Stimulated activated CD4-positive, alpha-beta T cell treated with anti-CD3 and anti-CD28 coated beads, TNF-alpha, amount 100 ng/mL, for 4 hours (primary cell): ENCODE measurements at places on chromosomes 11 and 22.

GRCh38 chr22:44597616-44598015 is 99.6 kb upstream of the RTL6 start:
- no peak for DNase-seq

- no peak for DNase-seq
Observed at GRCh38 chr11:123477205-123477907, 47.3 kb downstream of the GRAMD1B start.

GRCh38 chr22:42692239-42693054 is 28.2 kb downstream of the A4GALT start:
- DNase-seq: no peak

DNA sequence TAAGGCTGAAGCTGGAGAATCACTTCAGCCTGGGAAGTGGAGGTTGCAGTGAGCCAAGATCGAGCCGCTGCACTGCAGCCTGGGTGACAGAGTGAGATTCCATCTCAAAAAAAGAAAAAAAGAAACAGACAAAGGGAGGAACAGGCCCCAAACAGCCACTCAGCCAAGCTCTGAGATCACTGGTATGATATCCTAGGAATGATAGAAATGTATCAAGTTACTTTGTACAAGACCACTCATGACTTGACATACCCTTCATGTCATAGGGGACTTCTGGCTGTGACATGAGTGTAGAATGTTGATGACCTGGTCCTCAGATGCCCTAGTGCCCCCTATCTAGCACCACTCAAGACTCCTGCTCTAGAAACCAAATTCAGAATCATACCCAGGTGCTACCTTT is 216.5 kb downstream of the NAV2 start:
- no peak for DNase-seq

DNA sequence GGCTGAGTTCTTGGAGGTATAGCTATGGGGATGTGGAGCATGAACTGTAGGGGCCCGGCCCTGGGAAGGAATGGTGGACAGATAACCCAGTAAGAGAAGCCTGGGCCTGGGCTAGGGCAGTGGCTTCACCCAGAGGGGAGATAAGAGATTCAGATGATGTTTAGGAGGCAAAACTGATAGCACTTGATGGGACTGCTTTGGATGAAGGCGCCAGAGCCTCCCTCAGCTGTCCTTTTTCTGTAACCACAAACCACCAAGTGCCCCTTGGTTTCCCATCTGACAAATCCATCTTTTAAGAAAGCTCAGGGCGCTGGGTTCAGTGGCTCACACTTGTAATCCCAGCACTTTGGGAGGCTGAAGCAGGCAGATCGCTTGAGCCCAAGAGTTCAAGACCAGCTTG is 23.4 kb downstream of the RELT start:
- no peak for DNase-seq

DNA sequence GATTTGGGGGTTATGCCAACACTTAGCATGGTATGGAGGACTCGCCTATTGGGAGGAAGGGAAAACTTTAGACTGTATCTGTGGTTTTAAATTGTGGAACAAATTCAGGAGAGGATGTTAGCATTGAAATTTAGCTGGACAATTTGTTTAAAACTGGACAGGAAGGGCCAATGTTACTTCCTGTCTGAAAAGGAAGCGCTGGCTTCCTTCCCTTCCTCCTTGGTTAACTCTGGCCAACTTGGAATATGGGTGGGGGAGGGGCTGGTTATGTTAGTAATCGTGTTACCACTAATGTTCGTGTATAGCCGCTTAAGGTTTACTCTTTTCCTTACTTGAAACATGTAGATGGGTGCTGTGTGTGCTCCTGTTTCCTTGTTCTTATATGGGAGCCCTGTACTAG is 13.9 kb downstream of the CTNND1 start:
- no peak for DNase-seq
